ENCODE measurements at places on chromosomes 11 and 22.

DNA sequence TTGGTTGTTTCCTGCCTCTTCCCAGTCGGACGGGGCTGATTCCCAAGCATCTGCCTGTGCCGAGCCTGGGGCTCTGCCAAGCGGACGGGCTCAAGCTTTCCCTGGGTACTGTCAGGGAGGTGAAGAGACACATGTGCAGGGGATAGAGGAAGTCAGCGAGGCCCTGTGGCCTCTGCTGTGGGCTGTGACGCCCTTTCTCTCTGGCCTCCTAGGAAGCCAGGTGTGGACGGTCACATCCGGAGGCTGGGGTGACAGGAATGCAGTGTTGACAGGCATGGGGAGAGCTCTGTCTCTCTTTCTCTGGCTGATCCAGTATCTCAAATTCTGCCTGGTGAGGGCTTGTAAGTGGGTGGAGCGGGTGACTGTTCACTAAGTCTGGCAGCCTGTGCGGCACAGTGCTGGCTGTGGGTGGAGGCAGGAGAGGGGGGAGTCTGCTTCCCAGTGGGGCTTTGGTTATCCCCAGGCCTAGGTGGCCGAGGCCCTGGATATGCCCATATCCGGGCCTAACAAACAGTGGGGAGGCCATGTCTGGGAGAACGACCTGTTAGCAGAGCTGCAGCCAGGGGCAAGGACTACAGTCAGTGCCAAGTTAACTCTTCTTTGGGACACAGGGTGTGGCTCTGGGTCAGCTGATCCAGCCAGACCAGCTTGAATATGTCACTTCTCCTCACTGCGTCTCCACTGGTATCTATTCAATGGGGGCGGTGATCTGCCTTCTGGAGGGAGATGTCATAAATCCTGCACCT lies 1.9 kb downstream of the KCTD17 start:
- H3K27ac ChIP-seq: no peak overlapping the region
- H3K4me3 ChIP-seq: no peak overlapping the region
- H3K36me3 ChIP-seq: no peaks in the 10 kb centered on the region

GRCh38 chr22:33923033-33923432 lies 2.8 kb upstream of the LARGE1 start:
- no peak overlapping the region for H3K27ac ChIP-seq
- H3K4me3 ChIP-seq: no peak overlapping the region
- H3K4me1 ChIP-seq: no peaks in the 10 kb centered on the region
- peaks cover 62% of the 10 kb centered on the region for H3K27me3 ChIP-seq
- H3K36me3 ChIP-seq: no peaks in the 10 kb centered on the region

GRCh38 chr22:41417622-41418390 lies 28.8 kb downstream of the TOB2 start:
- no peaks in the 10 kb centered on the region for H3K36me3 ChIP-seq
- H3K27ac ChIP-seq: no peak overlapping the region
- no peak for DNase-seq
- no peak overlapping the region for H3K4me3 ChIP-seq
- no peaks in the 10 kb centered on the region for H3K27me3 ChIP-seq
- H3K4me1 ChIP-seq: no peaks in the 10 kb centered on the region

- H3K4me3 ChIP-seq: no peak overlapping the region
- peaks cover 56% of the 10 kb centered on the region for H3K4me1 ChIP-seq
- no peaks in the 10 kb centered on the region for H3K27me3 ChIP-seq
- H3K27ac ChIP-seq: peak overlapping the region; percentile 98
Measured at GRCh38 chr11:33044285-33044756, 4.9 kb downstream of the TCP11L1 start.

GRCh38 chr22:37059876-37060449 lies 8.4 kb downstream of the KCTD17 start:
- DNase-seq: no peak
- no peaks in the 10 kb centered on the region for H3K36me3 ChIP-seq
- H3K4me3 ChIP-seq: no peak overlapping the region
- no peak overlapping the region for H3K27ac ChIP-seq
- no peaks in the 10 kb centered on the region for H3K4me1 ChIP-seq

- no peaks in the 10 kb centered on the region for H3K4me1 ChIP-seq
- no peak for DNase-seq
- peaks cover 5% of the 10 kb centered on the region for H3K27me3 ChIP-seq
- H3K27ac ChIP-seq: no peak overlapping the region
Measured at GRCh38 chr11:134647066-134647743, 235.2 kb upstream of the B3GAT1 start.

- no peaks in the 10 kb centered on the region for H3K27me3 ChIP-seq
- no peak overlapping the region for H3K4me3 ChIP-seq
- peak; percentile 61 for DNase-seq
- peak overlapping the region; percentile 85 for H3K27ac ChIP-seq
- no peaks in the 10 kb centered on the region for H3K36me3 ChIP-seq
- peaks cover 48% of the 10 kb centered on the region for H3K4me1 ChIP-seq
Measured at GRCh38 chr11:65560555-65561418, 2.6 kb upstream of the LTBP3 start.

DNA sequence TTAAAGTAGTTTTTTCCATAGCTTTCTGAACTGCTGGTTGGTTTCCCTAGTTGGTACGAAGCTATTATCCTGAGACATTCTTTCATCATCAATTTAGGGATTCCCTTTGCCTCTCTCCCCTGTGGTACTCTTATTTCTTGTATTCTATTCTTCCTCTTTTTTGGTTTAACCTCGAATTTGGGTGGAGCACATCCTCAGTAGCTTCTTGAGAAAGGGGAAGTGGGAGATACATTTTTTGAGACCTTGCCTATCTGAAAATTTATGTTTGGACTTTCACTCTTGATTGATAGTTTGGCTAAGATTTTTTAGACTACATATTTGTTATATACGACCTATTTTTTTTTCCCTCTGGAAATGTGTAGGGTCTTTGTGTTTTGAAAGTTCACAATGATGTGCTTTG lies 121.7 kb upstream of the ZBED5 start:
- H3K36me3 ChIP-seq: no peaks in the 10 kb centered on the region
- H3K27me3 ChIP-seq: no peaks in the 10 kb centered on the region
- no peaks in the 10 kb centered on the region for H3K4me1 ChIP-seq
- H3K4me3 ChIP-seq: no peak overlapping the region
- DNase-seq: no peak

DNA sequence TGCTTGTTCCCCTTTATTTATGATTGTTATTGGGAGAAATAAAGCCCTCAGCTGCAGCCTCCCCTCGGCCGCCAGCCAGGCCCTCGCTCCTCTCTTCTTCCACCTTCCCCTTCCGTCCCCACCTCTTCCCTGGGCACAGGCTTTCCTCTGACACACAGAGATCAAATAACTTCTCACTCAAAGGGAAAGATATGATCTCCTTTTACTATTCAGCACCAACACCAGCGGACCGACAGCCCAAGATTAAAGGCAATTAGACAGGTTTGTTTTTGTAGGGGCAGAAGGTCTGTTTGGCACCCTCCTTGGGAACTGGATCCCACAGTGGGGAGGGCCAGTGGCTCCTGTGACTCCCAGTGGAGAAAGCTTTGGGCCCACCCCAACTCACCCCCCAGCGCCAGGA lies 23.0 kb downstream of the NECTIN1 start:
- no peak overlapping the region for H3K4me3 ChIP-seq
- H3K4me1 ChIP-seq: peaks cover 18% of the 10 kb centered on the region
- H3K27ac ChIP-seq: no peak overlapping the region

GRCh38 chr11:76889411-76889975 lies 28.8 kb downstream of the ACER3 start:
- H3K27ac ChIP-seq: no peak overlapping the region
- DNase-seq: no peak
- no peak overlapping the region for H3K4me3 ChIP-seq
- H3K36me3 ChIP-seq: no peaks in the 10 kb centered on the region
- H3K4me1 ChIP-seq: peaks cover 20% of the 10 kb centered on the region

- H3K27me3 ChIP-seq: no peaks in the 10 kb centered on the region
- H3K36me3 ChIP-seq: peaks cover 10% of the 10 kb centered on the region
- DNase-seq: no peak
- H3K27ac ChIP-seq: peak overlapping the region; percentile 39
- peak overlapping the region; percentile 99 for H3K4me3 ChIP-seq
Measured at GRCh38 chr22:26589367-26589844, 526 bp downstream of the TPST2 start.

GRCh38 chr11:133947321-133947756 lies 9.4 kb downstream of the IGSF9B start:
- no peak for DNase-seq
- H3K36me3 ChIP-seq: no peaks in the 10 kb centered on the region
- H3K27ac ChIP-seq: no peak overlapping the region
- no peak overlapping the region for H3K4me3 ChIP-seq
- no peaks in the 10 kb centered on the region for H3K27me3 ChIP-seq

DNA sequence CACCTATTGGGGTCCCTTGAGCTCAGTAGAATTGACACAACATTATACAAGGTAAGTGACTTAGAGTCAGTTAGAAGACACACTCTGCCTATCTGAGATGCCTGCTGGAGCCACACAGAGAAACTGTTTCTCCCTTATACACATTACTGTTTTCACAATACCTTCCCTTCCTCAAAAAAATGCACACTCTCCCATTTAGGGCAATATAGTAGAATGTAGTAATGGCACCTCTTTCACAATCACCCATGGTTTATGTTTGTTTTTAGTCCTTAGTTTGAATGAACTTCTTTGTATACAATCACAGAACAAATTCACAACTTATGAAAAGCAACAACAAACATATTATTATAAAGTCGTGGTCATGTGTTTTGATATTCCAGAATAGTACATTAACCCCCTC lies 14.3 kb downstream of the OR52H1 start:
- H3K36me3 ChIP-seq: no peaks in the 10 kb centered on the region
- peaks cover 3% of the 10 kb centered on the region for H3K4me1 ChIP-seq
- H3K27me3 ChIP-seq: no peaks in the 10 kb centered on the region

GRCh38 chr11:97610854-97611253 lies 1221.0 kb downstream of the JRKL start:
- H3K4me3 ChIP-seq: no peak overlapping the region
- H3K27me3 ChIP-seq: peaks cover 3% of the 10 kb centered on the region
- no peaks in the 10 kb centered on the region for H3K36me3 ChIP-seq
- no peak for DNase-seq
- no peaks in the 10 kb centered on the region for H3K4me1 ChIP-seq

DNA sequence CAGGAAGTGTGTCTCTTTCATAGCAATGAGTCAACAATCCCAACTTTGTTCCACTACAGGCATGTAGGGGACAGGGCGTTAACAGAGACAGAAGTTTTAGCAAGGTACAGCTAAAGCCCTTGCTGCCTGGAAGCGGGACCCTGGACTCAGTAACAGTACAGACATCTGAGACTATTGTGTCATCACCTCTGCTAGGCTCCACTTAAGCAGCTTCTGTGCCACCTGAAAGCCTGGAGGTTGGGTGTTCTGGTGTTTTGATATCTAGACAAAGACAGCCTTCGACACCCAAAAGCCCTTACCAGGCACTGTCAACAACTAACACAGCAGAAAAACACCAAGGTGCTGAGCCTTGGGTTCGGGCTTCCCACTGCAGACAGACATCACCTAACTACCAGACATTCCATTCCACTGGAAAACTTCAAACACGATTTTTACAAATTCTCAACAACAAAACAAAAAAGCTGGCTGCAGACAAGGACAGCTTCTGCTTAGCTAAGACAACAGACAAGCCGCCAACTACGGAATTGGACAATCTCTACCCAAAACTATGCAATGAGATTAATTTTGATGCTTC lies 20.6 kb upstream of the CHST1 start:
- no peak overlapping the region for H3K27ac ChIP-seq
- no peak for DNase-seq
- H3K4me3 ChIP-seq: no peak overlapping the region
- no peaks in the 10 kb centered on the region for H3K36me3 ChIP-seq

GRCh38 chr11:20934516-20934915 lies 265.1 kb downstream of the NELL1 start:
- H3K27ac ChIP-seq: no peak overlapping the region
- H3K4me3 ChIP-seq: no peak overlapping the region
- DNase-seq: no peak
- H3K4me1 ChIP-seq: no peaks in the 10 kb centered on the region
- no peaks in the 10 kb centered on the region for H3K36me3 ChIP-seq

DNA sequence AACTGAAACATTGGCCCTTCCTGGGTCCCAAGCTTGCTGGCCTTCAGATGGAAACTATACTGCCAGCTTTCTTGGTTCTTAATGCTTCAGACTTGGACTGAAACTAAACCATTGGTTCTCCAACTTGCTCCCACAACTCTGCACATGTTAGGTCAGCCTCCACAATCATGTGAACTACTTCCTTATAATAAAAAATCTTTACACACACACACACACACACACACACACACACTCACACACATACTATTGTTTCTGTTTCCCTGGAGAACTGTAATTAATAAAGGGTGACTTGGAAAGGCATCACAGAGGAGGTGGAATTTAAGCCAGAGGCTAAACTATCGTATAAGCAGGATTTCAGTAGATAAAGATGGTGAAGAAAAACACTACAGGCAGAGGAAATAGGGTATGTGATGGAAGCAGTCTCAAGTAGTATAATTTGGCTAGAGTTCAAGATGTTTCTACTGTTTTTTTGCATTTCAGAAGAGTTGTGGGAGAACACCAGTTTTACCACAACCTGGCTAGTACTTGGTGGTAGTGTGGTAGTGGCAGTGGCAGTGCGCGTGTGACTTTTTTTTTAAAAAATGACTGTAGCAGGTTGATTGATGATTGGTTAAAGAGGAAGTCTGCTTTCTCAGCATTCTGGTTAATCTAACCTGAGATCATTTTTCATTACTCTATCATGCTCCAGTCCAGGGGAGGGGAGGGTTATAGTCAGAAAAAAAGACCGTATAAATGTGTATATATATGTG lies 70.1 kb downstream of the PDE3B start:
- no peak overlapping the region for H3K27ac ChIP-seq
- no peaks in the 10 kb centered on the region for H3K4me1 ChIP-seq
- H3K36me3 ChIP-seq: no peaks in the 10 kb centered on the region
- no peak overlapping the region for H3K4me3 ChIP-seq

DNA sequence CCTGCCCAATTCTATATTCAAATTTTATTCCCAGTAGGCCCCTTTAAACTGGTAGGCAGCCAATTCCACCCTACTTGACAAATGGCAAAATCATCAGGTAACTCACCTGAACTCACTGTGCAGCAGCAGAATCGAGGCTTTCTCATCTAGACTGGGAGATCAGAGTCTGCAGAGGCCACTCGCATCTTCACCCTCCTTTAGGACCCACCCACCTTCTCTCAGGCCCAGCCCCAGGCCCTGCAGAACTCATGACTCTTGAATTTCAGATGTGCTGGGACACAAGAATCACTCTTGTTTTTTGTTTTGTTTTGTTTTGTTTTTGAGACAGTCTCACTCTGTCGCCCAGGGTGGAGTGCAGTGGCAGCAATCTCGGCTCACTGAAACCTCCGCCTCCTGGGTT lies 38.8 kb downstream of the MICAL3 start:
- H3K27ac ChIP-seq: peak overlapping the region; percentile 60
- no peak overlapping the region for H3K4me3 ChIP-seq
- H3K4me1 ChIP-seq: peaks cover 43% of the 10 kb centered on the region

DNA sequence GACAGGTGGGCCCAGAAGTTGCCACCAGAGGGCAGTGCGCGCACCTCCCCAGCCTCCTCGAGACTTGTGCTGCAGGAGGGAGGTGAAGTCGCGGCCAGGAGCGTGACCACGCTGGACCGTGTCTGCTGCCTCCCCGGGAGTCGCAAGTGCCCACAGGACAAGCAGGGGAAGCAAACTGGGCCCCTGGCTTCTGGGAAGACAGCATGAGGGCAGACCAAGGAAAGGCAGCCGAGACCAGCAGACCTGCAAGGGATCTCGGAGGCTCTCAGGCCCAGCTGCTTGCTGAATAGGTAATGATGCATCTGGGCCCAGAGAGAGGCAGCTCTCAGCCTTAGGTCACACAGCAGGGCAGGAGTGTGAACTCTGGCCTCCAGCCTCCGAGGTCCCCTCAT lies 17.0 kb upstream of the IL2RB start:
- no peaks in the 10 kb centered on the region for H3K27me3 ChIP-seq
- H3K36me3 ChIP-seq: no peaks in the 10 kb centered on the region
- no peak overlapping the region for H3K27ac ChIP-seq
- H3K4me1 ChIP-seq: no peaks in the 10 kb centered on the region

- no peaks in the 10 kb centered on the region for H3K27me3 ChIP-seq
- no peak overlapping the region for H3K27ac ChIP-seq
- no peak for DNase-seq
- no peaks in the 10 kb centered on the region for H3K36me3 ChIP-seq
Measured at GRCh38 chr11:94623120-94623735, 56.1 kb downstream of the PIWIL4 start.

Measured in RWPE2 (cell line).